Fibroblast of lung (primary cell): ENCODE measurements at places on chromosomes 7 and 10. TPM values are rescaled to one million over a fixed set of nuclear protein-coding genes. Genes with fewer than 3 reads are reported as not detected.

The HOXA3 gene
- 1.5 TPM in 2 replicates for total RNA-seq

DNA sequence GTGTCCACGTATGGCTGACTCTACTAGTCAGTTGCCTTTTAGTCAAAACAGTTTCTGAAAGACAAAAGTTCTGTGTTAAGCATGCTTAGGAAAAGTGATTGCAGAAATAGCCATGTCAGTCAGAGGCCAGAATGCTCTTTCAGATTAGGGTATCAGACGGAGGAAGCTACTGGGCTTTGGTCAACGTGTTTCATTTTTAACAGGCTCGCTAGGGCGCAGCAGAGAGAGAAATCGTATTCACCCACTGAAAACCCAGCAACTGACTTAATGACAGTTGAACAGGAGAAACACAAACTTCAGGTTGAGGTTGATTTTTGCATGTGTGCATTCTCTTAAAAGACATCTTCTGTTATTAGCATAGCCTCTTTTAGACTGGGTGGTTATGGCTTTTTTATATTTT lies 322.6 kb upstream of the KIAA1217 start:
- DNase-seq: no peak

- no peak for DNase-seq
Measured at GRCh38 chr7:128026551-128026950, 4.7 kb downstream of the LRRC4 start.

The OPN4 gene
- total RNA-seq: not detected in 2 replicates

- DNase-seq: no peak
Measured at GRCh38 chr7:143002106-143002505, 24.8 kb downstream of the OR9A2 start.

- DNase-seq: peak; percentile 49
Measured at GRCh38 chr10:100303724-100304319, 17.3 kb upstream of the BLOC1S2 start.

DNA sequence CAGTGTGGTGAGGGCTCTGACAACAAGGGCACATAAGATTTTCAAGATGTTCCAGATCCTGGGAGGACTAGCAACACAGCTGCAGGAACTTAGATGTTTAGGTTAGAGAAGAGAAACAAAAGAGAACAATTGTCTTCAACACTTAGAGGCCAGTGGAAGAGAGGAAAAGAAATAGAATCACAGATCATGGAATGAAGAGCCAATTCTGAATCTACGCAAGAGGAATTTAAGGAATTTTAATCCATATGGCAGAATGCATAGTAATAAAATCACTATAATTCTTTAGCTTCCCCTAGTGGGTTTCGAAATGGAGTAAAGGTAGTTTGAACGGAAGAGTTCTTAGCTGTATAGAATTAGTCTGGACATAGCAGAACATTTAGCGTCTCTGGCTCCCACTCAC lies 114.6 kb upstream of the LRRTM3 start:
- DNase-seq: no peak

The TMEM168 gene
- total RNA-seq: 14.1 and 19.3 TPM in 2 replicates

DNA sequence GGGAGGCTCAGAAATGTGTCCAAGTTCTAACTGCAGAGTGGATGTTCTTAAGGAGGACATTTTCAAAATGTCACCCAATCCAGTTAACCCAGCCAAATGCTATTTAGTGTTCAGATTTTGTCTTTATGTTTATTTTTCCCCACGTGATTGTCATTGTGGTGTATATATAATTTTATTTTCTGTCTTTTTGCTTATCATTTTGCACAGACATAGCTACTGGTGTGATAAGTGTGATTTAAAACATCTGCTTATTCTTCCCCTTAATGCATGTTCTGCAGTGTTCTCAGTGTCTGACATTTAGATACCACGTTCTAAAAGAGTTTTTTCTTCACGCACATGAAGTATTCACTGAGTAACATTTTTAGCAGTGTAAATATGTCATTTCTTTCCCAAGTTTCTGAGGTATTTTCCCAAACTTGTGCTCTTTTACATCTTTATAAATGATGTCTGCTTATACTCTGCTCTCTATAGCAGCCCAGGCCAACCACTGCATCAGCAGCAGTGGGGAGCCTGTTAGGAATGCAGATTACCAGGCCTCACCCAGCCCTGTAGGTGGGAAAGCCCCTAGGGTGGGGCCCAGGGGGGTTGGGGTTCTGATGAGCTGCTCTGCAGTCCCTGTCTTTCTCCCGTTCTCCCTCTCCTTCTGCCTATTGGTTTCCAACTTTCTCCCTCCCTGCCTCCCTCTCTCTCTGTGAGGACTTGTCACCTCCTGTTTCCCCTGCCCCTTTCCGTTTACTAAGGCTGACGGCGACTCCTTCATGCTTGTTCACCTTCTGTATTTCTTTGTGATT lies 20.8 kb downstream of the ADCY1 start:
- DNase-seq: no peak

DNA sequence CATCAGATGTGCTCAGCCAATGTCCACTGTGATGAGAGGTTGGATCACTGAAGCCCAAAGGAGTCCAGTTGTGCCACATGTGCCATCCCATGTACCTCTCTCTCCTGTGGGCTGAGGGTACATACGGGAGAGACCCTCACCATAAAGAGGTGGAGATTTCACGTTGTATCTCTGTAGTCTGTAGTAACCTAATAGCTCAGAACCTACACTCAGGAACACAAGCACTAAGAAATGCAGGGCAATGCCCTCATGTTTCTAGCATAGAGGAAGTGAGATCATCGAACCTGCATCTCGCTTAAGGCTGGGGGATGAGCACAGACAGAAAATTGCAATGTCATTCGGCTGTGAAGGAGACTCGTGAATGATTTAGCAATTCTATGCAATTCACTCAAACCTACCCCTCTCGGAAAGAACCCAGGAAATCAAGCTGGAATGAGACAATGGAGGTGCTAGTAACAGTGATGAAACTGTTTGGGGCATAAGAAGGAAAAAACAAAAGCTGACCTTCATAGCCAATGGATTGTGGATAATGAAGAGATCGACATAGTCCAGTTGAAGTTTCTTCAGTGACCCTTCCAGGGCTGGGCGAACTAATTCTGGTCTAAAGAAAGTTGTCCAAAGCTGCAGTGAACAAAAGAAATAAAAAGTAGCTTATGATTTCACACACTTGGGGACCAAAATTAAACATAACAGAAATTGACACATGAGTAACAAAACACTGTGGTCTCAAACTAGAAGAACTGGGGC lies 80.3 kb upstream of the UCN3 start:
- DNase-seq: peak; percentile 38

DNA sequence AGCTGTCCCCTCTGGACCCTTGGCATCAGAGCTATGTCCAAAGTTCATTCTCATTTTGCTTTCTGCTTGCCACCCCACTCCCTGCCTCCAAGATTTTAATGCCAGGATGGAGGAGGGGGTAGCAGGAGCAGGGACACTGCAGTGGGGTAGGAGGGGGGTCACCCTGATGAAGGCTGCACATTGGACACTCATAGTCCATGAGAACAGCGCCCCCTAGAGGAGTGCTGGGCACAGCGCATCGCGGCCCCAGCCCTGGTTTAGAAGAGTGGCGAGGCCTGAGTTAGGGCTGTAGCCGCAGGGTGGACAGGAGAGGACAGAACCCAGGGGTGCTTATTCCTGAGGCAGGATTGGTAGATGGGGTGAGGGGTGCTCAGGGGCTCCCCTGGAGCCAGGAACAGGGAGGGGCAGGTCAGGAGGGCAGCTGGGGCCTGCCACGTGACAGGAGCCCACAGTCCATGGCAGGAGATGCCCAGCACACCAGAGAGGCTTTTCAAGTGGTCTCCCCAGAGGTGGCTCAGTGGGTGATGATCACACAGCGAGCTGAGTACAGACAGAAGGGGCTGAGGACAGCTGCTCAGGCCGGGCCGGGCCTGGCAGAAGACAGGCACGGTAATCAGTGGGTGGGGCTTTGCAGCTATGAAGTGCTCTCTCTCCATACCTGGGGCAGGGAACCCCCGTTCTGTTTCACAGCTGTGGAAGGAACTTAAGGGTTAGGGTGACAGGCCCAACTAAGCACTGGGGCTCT lies 71.4 kb downstream of the NEURL1 start:
- DNase-seq: no peak

DNA sequence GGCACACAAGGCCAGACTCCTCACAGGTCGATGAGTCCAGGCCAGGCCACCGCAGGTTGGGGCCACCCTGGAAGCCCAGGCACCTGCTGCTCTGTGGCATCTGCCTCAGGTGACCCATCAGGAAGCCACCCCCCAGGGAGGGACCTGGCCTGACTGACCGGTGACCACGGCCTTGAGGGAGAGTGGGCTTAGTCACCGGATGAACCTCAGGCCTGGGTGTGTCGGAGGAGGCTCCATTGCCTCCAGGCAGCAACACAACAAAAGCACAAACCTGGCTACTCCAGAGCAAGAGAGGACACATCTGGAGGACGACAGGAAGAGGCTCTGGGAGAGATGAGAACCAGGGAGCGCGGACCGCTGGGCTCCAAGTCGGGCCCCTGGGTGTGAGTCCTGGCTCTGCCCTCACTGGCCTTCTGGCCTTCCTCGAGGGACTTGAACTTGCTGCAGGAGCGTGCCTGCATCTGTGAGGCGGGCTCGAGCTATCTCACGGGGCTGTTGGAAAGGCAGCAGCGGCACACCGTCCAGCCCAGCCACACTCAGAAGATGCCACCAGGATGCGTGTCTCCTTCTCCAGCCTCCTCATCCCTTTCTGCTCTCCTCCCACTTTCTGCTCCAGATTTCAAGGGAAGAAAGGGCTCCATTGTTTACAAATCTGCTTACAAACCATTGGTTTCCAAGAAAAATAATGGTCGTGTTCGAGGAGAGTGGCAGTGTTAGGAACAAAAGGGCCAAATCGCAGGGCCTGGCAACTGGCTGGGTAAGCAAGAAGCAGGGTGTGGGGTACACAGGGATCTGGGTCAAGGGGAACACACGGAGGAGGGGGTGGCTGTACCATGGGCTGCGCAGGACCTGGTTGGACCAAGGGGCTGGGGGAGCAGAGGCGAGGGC lies 152.9 kb downstream of the ADAM12 start:
- no peak for DNase-seq

DNA sequence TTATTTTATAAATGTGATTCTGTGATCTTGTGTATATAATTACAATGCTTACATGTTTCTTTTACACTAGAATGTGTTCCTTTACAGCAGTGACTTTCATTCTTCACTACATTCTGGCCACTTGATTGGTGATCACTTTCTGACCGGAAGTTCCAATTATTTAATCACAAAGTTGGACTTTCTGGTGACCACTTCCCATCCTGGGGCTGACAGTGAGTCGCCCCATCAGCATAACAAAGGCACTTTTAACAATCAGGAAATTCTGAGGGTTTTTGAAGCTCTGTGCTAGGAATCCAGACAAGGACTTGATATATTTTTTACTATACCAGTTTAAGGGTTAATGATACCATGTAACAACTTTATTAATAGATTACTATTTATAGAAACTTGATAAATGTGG lies 282.3 kb upstream of the KAT6B start:
- DNase-seq: peak; percentile 29

GRCh38 chr7:2725178-2726105 lies 37.4 kb downstream of the AMZ1 start:
- DNase-seq: no peak

GRCh38 chr10:11699550-11700097 lies 42.6 kb upstream of the ECHDC3 start:
- DNase-seq: no peak

The OPALIN gene
- total RNA-seq: not detected in 2 replicates

DNA sequence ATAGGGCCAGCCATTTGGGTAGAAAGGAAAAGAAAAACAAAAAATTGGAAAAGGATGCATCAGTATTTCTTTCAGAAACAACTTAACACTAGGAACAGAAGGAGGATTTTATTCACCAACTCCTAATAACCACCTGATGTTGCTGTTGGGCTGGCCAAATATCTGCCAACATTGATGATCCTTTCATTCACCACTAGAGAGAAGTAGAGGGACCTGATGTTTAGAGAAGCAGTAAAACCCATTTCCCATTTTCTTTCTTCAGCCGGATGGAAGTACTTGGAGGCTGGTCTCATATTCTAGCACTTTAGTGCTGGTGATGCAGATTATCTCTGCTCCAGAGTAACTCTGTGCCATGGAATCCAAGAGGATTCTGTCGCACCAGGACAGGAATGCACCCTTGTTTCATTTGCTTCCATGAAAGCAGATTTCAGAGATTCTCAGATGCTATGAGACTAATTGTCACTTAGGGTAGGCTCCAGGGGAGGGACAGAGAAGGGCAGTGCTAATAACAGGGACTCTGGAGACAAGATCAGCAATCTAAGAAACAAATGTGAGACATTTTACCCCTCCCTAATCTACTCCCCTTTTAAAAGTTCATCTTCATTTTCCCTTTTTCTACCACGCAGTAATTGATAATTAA lies 3.1 kb downstream of the KLLN start:
- DNase-seq: peak; percentile 65

DNA sequence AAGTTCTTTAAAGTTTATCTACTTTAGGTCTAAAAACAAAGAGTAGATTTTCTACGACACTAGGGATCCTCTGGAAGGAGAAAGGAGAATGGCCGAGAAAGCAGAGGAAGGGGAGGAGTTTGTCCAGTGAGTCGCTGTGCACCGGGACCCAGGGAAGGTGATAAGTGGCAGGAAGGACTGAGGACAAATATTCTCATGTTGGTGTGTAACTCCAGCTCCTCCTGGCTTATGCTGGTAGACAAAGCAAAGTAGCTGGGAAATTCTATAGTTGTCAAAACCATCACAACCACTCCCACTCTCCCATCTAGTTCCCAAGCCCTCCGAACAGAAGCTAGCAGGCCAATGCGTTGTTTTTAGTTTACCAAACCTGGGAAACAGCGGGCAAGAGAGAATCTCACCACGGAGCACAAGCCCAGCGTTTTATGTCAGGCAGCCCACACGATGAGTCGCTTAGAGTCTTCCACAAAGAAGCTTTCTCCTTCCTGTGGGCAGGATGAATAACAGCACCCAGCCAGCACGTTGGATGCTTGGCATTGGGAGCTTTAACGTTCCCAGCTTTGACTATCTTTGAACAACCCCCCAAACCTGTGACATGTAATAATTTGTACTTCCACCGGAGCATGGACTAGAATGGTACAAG lies 32.9 kb upstream of the JCAD start:
- DNase-seq: peak; percentile 61

DNA sequence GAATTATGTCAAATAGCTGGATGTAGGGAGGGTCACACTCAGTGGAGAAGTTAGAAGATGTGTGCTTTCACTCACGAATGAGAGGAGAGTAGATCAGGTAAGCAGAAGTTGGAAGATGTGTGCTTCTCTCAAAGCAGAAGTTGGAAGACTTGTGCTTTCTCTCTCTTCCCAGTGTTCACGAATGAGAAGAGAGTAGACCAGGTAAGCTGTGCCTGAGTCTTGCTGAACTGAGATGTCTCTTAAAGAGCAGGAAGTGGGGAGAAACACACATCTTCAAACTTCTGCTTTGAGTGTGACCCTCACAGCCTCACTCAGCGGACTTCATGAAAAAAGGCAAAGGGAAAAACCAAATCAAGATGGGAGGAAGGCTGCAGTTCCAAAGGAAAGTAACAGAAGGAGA lies 7.0 kb upstream of the TMEM243 start:
- DNase-seq: no peak
